ENCODE measurements at places on chromosomes 12 and 14. TPM values are rescaled to one million over a fixed set of nuclear protein-coding genes. Genes with fewer than 3 reads are reported as not detected.

DNA sequence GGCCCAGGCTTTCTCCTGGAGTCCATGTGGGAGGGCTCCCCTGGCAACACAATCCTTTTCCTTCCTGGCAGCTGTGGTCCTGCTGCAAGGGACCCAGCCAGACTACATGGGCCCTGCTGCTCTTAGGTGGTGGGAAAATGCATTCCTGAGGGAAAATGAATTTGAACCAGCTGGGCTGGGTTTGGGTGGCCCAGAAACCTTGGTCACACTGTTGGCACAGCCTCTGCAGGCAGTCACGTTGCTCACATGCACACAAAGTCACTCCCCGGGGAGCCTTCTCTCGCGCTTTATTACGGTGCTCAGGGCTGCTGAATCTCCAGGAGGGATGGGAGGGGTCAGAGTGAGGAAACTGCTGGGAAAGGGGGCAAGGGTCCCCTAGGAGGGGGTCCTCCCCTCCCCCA, 17.2 kb downstream of the PLEKHG3 start:
- DNase-seq = no peak

GSG1 gene
- not detected for total RNA-seq

DNA sequence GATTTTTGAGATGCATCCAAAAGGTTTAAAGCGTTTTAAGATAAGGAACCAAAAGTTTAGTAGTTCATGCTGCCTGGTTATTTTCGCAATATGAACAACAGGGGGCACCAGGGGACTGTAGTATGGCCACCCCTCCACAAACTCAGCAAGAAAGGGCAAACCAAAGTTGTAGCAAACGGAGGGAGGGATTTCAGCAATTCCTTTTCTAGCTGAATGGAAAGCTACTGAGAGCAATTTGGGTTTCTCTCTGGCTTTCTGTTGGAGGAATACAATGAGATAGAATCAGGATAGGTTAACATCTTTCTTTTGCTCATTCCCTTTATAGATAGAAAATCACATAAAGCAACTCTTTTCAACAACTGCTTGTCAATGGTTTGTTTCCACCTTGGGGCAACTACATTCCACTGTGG, 62.5 kb downstream of the DRAM1 start:
- peak; percentile 26 for DNase-seq

SERPINA3 gene
- total RNA-seq = not detected

MIA2 gene
- total RNA-seq = 19.1 TPM

GRCh38 chr14:50974118-50974517, 29.8 kb upstream of the PYGL start:
- no peak for DNase-seq

GRCh38 chr14:103385929-103386712, 906 bp downstream of the MARK3 start:
- DNase-seq = peak; percentile 40

TRHDE gene
- total RNA-seq = not detected

DNA sequence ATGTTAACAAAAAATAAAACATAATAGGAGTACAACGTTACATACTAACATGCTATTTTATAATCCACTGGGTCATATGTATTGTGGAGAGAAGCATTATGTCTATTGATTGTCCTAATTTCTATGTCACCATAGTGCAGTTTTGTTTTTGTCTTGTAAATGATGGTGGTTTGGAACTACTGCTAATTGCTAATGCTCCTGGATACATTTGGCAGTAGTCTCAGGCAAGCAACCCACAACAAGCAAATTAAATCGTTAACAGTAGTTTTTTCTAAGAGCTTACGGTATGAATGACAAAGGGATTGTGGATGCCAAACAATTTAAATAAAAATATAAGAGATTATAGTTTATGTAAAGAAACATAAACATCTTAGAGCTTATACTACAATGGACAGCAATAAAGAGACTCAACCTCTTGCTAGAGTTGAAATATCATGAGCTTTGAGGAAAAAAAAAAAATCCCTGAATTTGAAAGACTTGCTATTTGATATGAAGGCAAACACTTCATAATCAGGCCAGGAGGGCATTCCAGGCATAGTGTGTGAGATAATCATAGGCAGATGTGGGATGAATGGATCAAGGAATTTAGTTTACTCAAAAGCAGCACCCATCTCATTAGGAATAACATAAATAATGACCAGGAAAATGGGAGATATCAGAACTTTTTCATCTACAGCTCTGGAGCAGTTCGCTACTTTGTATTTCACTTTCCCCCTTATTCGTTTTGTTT, 181.3 kb downstream of the CCDC59 start:
- DNase-seq = no peak

DNA sequence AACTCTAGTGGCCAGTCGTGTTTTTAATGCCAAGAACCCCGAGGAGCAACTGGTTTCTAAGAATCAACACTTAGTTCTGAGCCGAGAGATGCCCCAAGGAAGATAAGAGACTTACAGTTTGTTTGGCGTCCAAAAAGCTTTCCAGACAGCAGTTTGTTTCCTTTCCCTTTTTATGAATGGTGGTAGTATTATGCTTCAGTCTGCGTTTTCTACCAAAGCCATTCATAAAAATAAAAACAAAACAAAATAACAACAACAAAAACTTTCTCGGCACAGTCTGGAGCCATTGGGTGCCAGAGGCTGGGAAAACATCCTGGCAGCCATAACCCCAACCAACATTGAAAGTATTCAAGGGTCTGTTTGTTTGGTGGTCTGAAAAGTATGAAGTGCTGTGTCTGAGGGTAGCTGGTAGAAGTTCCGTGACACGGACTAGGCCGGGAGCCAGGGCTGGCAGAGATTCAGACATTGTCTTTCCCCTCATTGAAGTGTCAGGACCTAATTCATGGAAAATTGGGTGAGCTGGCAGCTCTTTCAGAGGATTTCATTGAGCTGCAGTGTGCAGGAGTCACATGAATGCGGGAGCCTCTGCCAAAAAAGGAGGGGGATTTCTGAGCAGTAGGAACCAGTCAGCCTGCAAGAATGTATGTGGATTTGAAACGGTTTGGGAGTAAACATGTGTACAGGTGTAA, 124.2 kb downstream of the HMGA2 start:
- DNase-seq = no peak

DNA sequence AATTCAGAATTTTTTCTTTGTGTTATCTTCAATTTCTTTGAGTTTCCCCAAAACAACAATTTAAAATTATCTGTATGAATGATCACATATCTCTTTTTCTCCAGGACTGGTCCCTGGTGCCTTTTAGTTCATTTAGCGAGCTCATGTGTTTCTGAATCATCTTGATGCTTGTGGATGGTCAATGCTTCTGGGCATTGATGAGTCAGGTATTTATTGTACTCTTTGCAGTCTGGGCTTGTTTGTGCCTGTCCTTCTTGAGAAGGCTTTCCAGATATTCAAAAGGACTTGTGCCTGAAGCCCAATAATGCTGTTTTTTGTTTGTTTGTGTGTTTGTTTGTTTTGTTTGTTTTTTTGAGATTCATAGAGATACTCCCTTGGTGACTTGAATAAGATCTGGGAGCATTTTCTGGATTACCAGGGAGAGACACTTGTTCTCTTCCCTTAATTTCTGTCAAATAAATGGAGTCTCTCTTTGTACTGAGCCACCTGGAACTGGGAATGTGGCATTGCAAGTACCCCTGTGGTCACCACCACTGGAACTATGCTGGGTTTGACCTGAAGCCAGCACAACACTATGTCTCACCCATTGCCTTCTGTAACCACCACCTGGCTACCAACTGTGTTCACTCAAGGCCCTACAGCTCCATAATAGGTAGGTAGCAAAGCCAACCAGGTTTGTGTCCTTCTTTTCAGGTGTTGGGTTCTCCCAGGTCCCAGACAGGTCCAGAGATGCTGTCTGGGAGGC, 56.3 kb downstream of the SLC6A15 start:
- DNase-seq = no peak

- DNase-seq = peak; percentile 4
Observed at GRCh38 chr14:53613404-53614253, 343.0 kb downstream of the BMP4 start.

HNF1A gene
- not detected for total RNA-seq

- no peak for DNase-seq
Observed at GRCh38 chr12:62434494-62435302, 31.9 kb upstream of the MON2 start.

CAPZA3 gene
- total RNA-seq = not detected

DNA sequence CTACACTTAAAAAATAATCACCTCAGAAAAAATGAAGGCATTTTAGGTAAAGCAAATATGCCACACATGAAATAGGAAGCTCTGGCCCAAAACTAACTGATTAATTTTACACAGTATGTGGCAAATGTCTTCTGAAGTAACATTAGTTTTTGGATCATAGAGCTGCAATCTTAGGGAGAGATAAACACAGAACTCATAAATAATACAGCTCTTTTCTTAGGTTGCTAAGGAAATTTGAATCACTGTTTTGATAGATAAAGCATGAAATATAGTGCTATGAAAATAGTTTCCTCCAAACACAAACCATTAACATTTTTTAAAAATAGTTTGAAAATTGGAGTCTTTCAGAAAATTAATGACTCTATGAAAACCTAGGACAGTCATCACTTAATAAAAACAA, 15.0 kb downstream of the RASSF9 start:
- DNase-seq = no peak

DNAAF2 gene
- total RNA-seq = 15.5 TPM

GRCh38 chr12:47346251-47347019, 266.7 kb upstream of the AMIGO2 start:
- no peak for DNase-seq

DNA sequence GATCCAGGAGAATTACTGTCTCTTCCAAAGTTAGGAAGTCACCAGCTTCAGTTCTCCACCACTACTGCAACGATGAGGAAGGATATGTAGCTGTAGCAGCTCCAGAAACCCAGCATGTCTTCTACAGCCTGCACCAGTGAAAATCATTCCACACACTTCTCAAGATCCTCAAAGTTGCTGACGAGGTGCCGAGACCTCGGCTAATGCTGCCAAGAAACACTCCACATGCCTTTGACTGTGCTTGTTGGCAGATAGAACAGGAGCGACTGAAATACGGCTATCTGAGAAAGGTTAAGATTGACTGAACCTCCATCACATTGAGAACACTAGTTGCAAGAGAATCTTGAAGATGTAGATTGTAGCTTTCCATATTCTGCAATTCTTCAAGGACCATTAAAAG, 241.9 kb downstream of the PPFIA2 start:
- DNase-seq = no peak

DNA sequence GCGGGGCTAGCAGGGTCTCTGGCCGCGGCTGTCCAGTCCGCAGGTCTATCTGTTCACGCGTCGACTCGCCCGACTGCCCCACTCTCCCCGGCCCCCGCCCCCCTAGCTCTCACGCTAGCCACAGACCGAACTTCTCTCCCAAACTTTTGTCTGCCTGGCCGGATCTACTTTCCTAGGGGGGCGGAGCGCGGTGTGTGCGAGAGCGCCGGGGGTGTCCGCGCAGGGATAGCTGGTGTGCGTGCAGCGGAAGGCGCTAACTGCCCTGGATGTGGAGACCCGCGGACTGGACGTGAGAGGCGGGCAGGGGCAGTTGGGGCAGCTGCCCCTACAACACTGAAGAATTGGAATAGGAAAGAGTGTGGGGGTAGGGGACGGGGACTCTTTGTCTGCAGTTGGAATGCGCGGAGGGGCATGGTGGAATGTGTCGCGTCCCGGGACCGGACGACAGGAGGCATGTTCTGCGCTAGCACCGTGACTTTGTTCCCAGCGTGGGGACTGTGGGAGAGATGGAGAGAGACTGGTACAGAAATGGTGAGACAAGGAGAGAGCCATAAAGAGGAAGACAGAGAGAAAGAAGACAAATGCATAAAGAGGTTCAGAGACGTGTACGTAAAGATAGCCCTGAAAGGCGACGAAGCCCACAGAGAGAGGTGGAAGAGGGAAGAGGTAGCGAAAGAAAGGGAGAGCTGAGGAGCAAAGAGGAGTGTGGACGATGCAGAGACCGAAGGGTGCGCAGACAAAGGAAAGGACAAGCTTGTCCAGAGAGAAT, at the start of gene AJUBA:
Gene AJUBA (minus strand): TSS at position 75 of the 769 bp plus-strand sequence. CDS start 285 bp downstream, outside the sequence.
- peak; percentile 79 for DNase-seq

DNA sequence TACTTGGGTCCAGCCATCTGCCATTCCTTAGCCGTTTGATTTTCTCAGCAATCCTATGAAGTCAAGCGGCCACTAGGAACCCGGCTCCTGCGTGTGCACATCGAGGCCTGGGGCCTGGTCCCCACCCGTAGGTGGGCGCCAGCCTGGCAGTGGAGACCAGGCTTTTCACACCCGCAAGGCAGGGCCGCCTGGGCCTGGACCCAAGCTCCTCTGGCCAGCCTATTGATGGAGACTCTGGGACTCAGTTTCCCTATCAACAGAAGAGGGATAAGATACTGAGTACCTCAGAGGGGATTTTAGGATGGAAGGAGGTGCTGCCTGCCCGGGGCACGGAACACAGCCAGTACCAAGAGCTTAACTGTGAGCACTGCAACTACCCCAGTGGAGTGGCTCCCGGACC, 104.3 kb upstream of the C14orf180 start:
- no peak for DNase-seq

- DNase-seq = no peak
Observed at GRCh38 chr12:116436561-116437249, 122.5 kb upstream of the MAP1LC3B2 start.

DNA sequence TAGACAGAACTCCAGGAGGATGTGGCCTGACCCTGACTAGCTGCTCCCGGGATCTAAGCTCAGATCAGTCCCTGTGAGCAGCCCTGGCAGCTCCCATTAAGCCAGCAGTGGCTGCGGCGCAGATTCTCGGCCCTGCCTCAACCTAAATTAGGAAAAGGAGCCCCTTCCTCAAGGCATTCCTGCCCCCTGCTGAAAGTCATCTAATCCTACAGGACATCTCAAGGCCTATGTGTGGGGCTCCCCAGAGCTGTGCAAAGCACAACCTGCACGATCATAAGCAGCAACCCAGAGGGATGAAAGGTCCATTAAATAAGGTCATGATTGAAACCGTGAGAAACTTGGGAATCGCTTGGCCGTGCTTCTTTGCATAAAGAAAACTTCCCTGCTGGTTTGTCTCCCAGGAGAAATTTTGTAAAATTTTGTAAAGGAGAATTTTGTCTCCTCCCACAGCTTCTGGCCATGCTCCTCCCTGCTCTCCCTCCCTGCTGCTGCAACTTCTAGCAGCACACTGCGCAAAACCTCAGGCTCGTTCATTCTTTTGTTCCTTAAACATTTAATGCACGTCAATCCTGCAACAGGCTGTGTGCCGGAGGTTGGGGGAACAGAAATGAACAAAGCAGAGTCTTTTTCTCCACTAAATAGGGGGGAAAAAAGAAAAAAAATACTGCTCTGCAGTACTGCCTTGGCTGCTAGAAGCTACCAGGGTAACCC, 96.6 kb upstream of the SLC35F4 start:
- DNase-seq = no peak

DNA sequence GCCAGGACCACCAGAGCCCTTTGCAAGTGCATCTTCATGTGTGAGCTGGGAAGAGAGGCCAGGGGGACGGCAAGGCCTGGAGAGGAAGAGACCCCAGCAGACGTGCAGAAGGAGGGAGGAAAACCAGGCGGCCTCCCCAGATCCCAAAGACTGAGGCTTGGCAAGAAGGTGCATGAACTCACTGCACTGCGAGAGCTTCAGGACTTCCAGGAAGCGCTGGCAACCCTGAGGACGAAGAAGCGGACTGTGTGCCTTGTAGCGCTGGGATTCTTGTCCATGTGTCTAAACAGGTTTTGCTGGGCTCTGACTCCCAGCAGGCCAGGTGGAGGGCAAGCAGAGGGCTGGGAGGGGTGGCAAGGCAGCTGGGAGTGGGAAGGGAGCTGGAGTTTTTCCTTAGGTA, 939 bp downstream of the TGFB3 start:
- no peak for DNase-seq

PA2G4 gene
- total RNA-seq = 552 TPM
